ENCODE measurements at places on chromosomes 13 and 19.
A peak's percentile ranks its signal among the peaks of the same experiment; 100 is the strongest.

GRCh38 chr13:75947448-75947847 is 311.3 kb downstream of the LMO7 start:
- DNase-seq, result no peak

GRCh38 chr13:71621174-71622124 is 245.6 kb downstream of the DACH1 start:
- no peak for DNase-seq

- DNase-seq, result no peak
Observed at GRCh38 chr13:102799426-102800144, 666 bp downstream of the BIVM start.

- no peak for DNase-seq
Observed at GRCh38 chr13:110816500-110816899, 98.4 kb downstream of the ANKRD10 start.

DNA sequence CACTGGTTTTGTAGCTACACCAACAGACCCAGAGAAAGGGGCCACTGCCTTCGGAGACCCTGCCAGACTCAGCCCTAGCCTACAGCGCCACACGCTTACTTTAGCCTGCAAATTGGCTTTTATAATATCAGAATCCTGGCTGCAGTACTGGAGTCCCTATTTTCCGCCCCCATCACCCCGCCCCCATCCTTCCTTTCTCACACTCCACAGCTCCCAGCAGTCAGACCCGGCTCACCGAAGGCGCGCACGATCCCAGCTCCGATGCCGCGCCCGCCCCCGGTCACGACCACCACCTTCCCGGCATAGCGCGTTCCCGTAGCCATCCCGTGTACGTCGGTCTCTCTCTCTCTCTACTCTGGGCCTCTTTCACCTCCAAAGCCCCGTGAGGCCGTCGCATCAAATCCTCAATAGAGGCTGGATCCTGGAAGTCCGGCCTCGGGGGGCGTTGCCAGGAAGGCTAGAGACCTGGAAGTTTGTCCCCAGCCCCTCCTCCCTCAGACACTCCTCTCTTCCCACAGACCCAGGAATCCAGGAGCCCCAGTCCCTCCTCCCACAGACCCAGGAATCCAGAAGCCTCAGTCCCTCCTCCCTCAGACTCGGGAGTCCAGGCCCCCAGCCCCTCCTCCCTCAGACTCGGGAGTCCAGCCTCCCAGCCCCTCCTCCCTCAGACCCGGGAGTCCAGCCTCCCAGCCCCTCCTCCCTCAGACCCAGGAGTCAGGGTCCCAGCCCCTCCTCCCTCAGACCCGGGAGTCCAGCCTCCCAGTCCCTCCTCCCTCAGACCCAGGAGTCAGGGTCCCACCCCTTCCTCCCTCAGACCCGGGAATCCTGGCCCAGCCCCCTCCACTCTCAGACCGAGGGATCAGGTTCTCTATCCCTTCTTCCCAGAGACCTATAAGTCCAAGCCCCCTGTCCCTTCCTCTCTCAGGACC is at the start of gene HSD17B14:
Gene HSD17B14, minus strand, starts transcription at position 403 of the 929 bp plus-strand sequence. Its CDS starts 80 bp downstream, at position 323.
- DNase-seq, result no peak

DNA sequence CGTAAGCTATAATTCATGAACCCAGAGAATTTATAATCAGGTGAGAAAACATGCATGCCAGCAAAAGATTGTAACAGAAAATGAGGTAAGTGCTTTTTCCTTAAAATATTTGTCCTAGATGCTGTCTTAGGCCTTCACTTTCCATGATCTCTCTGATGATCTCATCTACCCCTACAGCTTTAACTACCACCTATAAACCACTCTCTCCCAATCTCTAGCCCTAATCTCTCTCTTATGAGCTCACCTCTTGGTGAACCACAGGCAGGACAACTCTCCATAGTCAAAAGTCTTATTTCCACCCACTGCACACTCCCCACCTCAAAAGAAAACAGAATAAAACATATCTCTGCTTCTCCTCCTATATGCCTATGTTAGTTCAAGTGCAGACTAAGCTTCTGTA is 137.1 kb downstream of the SLC7A1 start:
- DNase-seq, result no peak

DNA sequence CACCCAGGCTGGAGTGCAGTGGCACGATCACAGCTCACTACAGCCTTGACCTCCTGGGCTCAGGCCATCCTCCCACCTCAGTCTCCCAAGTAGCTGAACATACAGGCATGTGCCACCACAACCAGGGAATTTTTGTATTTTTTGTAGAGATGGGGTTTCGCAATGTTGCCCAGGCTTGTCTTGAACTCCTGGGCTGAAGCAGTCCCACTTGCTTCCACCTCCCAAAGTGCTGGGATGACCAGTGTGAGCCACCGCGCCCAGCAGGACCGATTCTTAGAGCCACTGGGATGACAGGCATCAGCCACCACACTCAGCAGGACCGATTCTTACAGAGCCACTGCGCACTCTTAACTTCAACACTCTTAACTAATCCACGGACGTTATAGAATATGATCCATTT is 54.9 kb upstream of the RANBP3 start:
- DNase-seq, result no peak

GRCh38 chr13:40094056-40094455 is 438.6 kb downstream of the COG6 start:
- no peak for DNase-seq

DNA sequence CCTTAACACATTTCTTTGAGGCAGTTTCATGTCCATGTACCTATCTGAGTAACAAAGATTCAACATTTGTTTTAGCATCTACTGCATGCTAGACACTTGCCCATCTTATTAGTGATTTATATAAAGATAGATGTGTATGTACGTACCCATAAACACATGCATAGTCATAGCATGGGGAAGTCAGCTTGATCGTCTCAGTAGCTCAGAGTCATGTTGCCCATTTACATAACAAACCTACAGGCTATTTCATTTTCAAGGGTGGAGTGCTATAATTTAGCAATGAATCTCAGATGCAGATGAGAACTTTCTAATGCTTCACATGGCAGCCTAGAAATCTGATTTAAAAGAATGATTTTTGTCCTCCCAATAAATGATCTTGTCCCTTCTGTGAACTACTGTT is 23.5 kb downstream of the FLT1 start:
- DNase-seq, result peak; percentile 28

DNA sequence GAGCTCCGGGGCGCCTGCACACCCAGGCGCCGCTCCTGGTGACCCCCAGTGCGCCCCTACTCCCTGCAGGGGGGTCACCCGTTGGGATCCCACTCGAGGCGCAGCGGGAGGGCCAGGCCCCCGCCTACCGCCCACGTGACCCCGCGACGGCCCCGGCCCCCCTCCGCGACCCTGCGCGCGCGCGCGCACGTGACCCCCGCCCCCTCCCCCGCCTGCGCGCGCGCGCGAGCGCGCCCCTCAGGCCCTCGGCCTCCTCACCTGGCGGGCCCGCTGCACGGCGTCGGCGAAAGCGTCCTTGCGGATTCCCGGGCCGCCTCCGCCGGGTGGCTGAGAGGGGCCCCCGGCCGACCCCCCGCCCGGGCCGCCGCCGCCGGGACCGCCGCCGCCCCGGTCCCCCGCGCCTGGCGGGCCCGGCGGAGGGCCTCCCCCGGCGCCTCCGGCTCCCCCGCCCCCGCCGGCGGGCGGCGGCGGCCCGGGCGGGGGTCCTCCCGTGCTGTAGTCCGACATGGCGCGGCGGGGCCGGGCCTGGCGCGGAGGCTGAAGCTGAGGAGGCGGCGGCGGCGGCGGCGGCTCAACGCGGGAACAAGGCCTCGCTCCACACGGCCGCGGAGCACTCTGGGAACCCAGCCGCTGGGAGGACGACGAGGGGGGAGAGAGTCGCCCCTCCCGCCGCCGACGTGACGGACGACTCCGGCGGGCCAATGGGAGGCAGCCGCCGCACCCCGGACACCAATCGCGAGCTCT is at the start of gene KHSRP:
Gene KHSRP, minus strand, starts transcription at position 617 of the 744 bp plus-strand sequence. Its CDS starts 110 bp downstream, at position 507.
- peak; percentile 9 for DNase-seq

- DNase-seq, result no peak
Observed at GRCh38 chr13:51550151-51550550, 34.1 kb upstream of the WDFY2 start.

DNA sequence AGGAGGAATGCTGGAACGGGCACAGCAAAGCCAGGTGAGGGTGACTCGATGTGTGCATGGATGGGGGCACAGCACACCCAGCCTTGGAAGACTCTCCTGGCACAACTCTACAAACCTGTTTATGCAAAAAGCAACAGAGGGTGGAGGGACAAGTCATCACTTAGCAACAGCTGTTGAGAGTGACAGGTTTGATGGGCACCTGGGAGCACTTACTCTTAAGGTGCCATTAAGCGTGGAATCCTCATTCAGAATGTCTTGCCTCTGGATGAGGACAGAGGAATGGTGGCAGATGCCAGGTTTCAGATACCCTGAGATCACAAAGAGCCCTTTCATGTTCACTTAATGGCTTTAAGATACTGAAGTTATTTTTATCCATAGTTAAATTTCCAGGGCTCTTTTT is 97.0 kb downstream of the DCT start:
- DNase-seq, result no peak

DNA sequence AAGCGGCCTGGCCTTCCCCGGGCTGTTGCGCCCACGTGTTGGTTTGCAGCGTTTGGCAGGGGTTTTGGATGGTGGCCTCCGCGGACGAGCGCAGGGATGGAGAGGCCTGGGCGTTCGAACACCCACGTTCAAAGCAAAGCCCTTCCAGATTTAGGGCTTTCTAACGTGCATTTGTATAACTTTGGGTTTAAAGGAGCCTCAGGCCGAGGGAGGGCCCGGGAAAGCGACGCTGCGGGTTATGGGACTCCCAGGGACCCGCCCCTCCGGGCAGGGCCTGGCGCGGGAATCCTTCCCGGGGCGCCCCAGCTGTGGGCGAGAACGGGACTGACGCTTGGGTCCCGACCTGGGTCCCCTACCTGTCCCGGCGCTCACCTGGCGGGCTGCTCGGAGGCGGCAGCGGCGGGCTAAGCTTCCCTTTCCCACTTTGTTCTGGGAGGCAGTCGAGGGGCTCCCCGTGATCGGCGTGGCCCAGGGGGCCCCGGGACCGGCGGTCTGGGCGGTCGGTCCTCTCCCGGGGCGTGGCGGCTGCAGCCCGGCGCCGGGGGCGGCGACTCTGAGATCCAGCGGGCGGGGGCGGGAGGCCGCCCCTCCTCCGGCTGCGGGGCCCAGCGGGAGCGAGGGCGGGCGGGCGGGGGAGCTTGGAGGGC is at the start of gene FBXO17:
Gene FBXO17, minus strand, starts transcription at position 529 of the 647 bp plus-strand sequence. CDS start 25,423 bp downstream, outside the sequence.
- no peak for DNase-seq

DNA sequence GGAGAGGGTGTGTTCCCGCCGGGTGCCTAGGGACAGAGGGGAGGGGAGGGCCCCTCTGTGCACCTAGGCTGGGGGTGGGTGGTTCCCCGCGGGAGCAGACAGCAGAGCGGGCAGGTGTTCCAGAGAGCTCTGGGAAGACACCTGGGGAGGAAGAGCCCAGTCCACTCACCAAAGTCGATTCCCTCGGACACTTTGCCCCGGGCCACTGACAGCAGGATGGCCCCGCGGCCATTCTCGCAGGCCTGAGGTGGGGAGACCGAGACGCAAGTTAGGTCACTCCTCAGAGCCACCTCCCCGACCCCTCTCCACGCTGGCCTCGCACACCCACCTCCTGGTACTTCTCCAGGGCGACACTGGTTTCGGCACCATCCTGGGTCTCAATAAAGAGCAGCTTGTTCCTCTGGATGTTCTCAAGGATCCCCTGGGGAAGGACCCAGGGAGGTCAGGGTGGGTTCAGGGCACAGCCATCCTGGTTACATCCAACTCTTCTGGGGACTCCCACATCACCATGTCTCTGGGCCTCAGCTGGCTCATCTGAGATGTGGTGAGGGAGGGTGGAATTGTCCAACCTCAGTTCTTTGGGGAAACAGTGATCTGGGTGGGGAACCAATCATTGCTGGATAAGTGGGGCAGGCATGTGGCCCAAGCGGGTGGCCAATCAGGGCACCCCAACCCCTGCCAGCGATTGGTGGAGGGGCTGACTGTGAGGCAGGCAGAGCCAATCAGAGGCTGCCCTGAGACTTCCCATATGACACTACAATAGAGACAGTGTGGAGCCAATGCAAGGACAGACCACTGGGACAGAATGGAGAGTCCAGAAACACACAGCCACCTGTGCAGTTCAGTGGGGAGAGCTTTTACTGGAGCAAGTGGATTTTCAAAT is 12.6 kb downstream of the KLC3 start:
- DNase-seq, result no peak

GRCh38 chr13:28358708-28359107 is 136.2 kb downstream of the FLT1 start:
- DNase-seq, result no peak

- DNase-seq, result no peak
Observed at GRCh38 chr13:111283991-111284390, 36.5 kb upstream of the TEX29 start.

GRCh38 chr13:79496188-79496587 is 15.2 kb downstream of the NDFIP2 start:
- no peak for DNase-seq

DNA sequence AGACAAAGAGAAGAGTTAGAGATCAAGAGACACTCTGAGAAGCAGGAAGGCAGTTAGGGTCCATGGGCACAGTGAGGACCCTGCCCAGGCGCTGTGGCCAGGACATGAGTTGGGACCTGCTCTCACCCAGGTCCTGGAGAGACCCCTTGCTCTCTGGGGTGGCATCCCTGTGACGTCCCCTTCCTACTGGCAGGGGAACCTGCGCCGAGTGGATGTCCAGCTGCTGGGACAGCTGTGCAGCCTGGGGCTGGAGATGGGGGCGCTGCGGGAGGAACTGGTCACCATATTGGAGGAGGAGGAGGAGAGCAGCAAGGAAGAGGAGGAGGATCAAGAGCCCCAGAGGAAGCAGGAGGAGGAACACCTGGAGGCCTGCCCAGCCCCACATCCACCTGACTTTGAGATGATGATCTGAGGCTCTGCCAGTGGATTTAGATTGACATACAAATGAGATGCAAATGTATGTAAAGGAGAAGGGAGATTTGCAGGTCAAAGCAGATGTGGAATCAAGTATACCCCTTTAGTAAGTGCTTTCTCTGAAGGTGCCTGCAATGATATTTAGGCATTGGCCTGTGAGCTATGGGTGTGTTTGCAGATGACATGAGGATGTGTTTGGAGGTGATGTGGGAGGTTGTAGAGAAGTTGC is 978 bp downstream of the ERICH4 start:
- DNase-seq, result no peak

- DNase-seq, result no peak
Observed at GRCh38 chr13:113595131-113595530, 10.6 kb downstream of the TFDP1 start.

DNA sequence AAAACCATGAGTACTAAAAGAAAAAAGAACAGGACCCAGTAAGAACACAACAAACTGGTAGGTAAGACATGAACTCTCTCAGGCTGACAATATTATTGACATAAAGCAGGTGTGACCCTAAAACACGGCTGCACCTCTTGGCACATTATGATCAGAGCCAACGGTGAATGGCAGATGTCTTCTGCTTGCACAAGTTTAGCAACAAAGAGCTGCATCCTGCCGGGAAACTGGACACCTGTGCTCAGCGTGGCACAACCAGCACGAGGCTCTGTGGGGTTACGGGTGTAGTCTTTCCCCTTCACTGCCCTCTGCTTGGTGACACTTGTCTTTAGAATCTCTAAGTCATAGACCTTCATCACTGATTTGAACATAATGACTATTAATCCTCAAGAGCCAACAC is 97.9 kb downstream of the DOCK9 start:
- no peak for DNase-seq

DNA sequence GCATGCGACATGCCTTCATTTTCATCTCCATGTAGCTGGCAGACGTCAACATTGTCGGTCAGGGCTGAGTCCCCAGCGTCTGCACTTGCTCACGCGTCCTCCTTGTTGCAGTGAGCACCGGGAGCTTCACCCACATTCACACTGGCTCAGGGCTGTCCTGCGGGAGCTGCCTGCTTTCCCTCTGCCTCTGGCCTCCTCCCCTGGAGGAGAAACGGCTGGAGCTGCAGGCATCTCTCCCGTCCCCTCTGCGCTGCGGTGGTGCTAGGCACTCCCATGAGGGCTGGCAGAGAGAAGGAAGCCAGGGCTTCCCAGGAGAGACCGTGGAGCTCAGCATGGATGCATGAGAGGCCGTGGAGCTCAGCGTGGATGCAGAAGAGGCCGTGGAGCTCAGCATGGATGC is 18.4 kb upstream of the TMEM255B start:
- DNase-seq, result no peak

All from CD4-positive, alpha-beta T cell (primary cell).